CD4-positive, CD25-positive, alpha-beta regulatory T cell (primary cell): ENCODE measurements at places on chromosomes 2 and 18. TPM values are rescaled to one million over a fixed set of nuclear protein-coding genes. Genes with fewer than 3 reads are reported as not detected.

LOXL3 gene
- not detected for polyA plus RNA-seq

CAPN14 gene
- polyA plus RNA-seq = 0.10 TPM

FASTKD1 gene
- polyA plus RNA-seq = 7.3 TPM

ICA1L gene
- 1.9 TPM for polyA plus RNA-seq

DHRS9 gene
- polyA plus RNA-seq = not detected

PPP1R7 gene
- 110 TPM for polyA plus RNA-seq

SPP2 gene
- not detected for polyA plus RNA-seq

DUSP19 gene
- polyA plus RNA-seq = 1.4 TPM

HMSD gene
- not detected for polyA plus RNA-seq

FIGN gene
- polyA plus RNA-seq = not detected

LIMS4 gene
- 4.0 TPM for polyA plus RNA-seq

GALNT14 gene
- polyA plus RNA-seq = not detected

SIX3 gene
- polyA plus RNA-seq = not detected

RBM45 gene
- polyA plus RNA-seq = 15.4 TPM

BOLL gene
- not detected for polyA plus RNA-seq

PNO1 gene
- 21.0 TPM for polyA plus RNA-seq

KCNJ3 gene
- polyA plus RNA-seq = not detected

NT5DC4 gene
- polyA plus RNA-seq = not detected

RBBP8 gene
- polyA plus RNA-seq = 5.9 TPM

KRCC1 gene
- polyA plus RNA-seq = 41.3 TPM

CEP76 gene
- 14.2 TPM for polyA plus RNA-seq

ZFP36L2 gene
- polyA plus RNA-seq = 119 TPM

SCTR gene
- polyA plus RNA-seq = not detected

LYG1 gene
- polyA plus RNA-seq = not detected

DNAH7 gene
- polyA plus RNA-seq = not detected

PDCD1 gene
- polyA plus RNA-seq = 6.0 TPM

CENPA gene
- 1.8 TPM for polyA plus RNA-seq

RNF144A gene
- 8.3 TPM for polyA plus RNA-seq

ATP8B1 gene
- polyA plus RNA-seq = not detected

CNDP1 gene
- polyA plus RNA-seq = not detected

MYO1B gene
- not detected for polyA plus RNA-seq

CDK5R2 gene
- polyA plus RNA-seq = not detected

ALLC gene
- polyA plus RNA-seq = not detected

KCNS3 gene
- not detected for polyA plus RNA-seq

VWA3B gene
- not detected for polyA plus RNA-seq
